ENCODE measurements at places on chromosomes 1 and 21.

GRCh38 chr1:107976836-107977235 is 11.9 kb upstream of the VAV3 start:
- peak; percentile 31 for DNase-seq

DNA sequence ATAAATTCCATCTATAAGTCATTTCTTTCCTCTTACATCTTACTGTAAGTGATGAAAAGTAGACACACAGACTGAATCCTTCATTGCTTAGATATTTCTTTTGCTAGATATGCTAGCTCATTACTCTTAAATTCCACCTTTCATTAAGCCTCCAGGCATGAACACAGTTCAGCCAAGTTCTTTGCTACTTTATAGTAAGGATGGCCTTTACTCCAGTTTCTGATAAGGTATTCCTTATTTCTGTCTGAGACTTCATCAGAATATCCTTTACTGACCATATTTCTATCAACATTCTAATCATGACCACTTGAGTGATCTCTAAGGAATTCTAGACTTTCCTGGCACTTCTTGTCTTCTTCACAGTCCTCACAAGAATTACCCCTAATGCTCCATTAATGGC is 191.7 kb upstream of the KCTD3 start:
- DNase-seq: peak; percentile 29

GRCh38 chr1:10776190-10776905 is 20.1 kb downstream of the CASZ1 start:
- DNase-seq: no peak

DNA sequence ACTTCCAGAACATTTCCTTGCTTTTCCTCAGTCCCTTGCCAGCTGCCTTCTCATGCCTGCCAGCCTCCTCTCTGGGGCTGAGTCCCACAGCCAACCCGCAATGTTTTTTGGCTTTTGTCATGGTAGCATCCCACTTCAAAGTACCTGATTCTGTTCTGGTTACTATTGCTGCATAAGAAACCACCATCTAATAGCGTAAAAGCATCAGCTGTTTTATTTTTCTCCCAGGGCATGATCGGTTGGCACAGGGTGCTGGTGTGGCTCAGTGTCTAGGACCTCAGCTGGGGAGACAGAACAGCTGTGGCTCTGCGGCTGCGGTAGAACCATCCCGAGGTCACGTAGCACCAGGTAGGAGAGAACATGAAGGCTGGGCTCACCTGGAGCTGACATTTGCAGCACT is 8.9 kb upstream of the PRMT2 start:
- DNase-seq: no peak

All from fibroblast of skin of scalp (primary cell).